MV-4-11 (cell line): ENCODE measurements at places on chromosomes 13 and 19.

GRCh38 chr19:23378948-23379347 is 16.3 kb downstream of the ZNF91 start:
- DNase-seq: no peak

- DNase-seq: peak; percentile 17
Measured at GRCh38 chr13:110524541-110525257, 36.8 kb downstream of the RAB20 start.

- no peak for DNase-seq
Measured at GRCh38 chr13:99859178-99860177, 112.1 kb downstream of the ZIC5 start.

- no peak for DNase-seq
Measured at GRCh38 chr19:37079238-37079637, 1.0 kb downstream of the ZNF420 start.

GRCh38 chr19:44671400-44671799 is at the start of gene CEACAM19:
Gene CEACAM19, plus strand, starts transcription at chr19:44671482. Its CDS starts 450 bp downstream, at chr19:44671932.
- no peak for DNase-seq

GRCh38 chr13:111969551-111970135 is 97.3 kb upstream of the SOX1 start:
- no peak for DNase-seq

DNA sequence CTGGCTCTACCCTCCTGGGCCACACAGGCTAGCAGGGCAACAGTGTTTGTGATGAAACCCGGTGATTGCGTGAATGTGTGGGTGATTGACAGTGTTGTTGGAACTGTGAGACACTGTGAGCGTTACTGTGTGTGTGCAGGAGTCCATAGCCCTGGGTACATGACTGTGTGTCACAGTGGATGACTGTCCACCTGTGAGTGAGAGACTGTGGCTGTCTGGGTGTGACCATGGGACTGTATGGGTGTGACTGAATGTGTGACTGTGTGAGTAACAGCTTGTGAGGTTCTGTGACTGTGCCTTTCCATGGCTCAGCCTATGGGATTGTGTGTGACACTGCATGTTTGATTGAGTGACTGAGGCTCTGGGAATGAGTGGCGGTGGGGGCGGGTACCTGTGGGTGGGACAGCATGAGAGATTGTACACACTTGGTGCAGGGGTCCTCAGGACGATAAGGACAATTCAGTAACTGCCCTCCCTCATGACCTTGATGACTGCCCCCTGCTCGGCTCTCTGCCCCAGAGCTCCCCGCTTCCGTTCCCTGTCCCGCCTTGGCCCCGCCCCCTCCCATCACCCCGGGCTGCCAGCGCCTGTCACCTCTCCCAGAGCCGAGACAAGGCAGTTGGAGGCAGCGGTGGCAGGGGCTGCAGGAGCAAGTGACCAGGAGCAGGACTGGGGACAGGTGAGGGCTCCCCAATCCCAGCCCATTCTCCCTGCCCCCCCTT is at the start of gene GIPR:
TSS of gene GIPR (plus strand) at position 602 of the 722 bp plus-strand sequence. CDS start 1,300 bp downstream, outside the sequence.
- DNase-seq: peak; percentile 74

DNA sequence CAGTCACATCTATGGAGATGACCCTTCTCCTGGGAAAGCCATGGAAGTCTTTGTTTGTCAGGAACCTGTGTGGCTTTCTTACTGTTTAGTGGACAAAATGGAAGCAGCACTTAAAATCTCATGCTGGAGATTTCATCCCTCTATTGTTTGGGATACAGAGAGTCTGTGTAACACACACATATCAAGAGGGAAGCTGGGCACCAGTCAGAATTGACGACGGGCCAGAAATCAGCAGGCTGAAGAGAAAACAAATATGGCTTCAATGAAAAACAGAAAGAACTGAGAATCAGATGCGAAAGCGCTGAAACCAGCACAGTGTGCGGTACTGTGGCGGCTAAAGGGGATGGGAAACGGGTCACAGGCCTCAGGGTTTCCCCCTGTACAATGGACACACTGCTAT is 72.2 kb upstream of the WASF3 start:
- no peak for DNase-seq

DNA sequence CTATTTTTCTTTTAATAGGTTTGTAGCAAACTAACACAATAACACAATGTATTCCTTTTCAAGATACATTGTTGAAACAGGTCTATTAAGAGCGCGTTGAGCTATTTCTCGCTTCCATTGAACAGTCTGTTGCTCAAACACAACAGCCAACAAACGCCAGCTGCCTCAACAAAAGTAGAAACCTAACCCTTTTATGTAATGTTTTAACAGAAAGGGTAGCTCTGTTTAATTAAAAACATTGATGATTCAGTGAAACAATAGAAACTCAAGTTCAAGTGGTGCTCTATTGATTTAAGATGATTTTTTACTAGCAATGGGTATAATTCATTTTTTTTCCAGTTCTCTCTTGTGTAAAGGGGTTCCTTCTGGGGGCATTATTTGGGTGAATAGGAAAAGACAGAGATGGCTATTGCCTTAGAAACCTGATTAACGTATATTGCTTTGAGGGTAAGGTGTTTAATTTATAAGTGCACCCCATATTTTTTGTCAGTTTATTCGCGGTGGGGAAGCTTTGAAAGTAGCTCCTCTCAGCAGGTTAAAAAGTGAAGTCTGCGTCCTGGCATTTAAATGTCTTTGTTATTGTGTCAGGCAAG is 14.9 kb downstream of the ZIC2 start:
- no peak for DNase-seq

GRCh38 chr13:93878675-93879074 is 600.8 kb downstream of the DCT start:
- DNase-seq: no peak

DNA sequence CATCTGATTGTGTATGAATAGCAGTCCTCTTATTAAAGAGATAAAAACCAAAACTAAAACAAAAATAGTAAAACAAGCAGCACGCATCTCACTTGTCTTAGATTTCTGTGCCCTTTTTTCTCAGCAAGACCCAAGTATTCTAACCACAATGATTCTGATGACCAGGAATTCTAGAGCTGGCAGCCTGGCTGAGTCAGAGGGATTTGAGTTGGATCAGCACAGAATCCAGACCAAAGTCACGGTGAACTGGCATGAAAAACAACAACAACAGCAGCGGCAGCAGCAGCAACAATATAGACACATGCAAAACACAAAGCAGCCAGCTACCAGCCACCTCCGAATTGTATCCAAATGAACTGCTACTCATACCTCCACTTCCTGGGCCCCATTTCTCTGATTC is 360.5 kb downstream of the KCNRG start:
- no peak for DNase-seq

- no peak for DNase-seq
Measured at GRCh38 chr13:99370481-99371275, 63.5 kb upstream of the GPR183 start.

- no peak for DNase-seq
Measured at GRCh38 chr13:83853771-83854170, 28.5 kb downstream of the SLITRK1 start.

DNA sequence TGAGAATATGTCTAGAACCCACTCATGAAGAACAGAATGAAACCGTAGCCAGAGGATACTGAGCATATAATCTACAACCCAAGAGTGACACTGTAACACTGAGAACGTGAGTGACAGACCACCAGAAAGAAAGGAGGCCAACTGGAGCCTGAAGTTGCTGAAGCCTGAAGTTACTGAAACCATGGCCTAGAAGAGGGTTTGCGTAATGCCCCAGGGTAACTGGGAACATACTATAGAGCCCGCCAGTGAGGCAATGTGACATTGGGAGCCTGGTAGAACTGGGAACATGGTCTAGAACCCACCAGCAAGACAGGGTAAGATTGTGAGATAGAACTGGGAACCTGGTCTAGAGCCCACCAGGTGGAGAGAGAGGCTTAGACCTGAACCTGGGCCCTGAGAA is 15.5 kb upstream of the TNFSF14 start:
- DNase-seq: peak; percentile 29

DNA sequence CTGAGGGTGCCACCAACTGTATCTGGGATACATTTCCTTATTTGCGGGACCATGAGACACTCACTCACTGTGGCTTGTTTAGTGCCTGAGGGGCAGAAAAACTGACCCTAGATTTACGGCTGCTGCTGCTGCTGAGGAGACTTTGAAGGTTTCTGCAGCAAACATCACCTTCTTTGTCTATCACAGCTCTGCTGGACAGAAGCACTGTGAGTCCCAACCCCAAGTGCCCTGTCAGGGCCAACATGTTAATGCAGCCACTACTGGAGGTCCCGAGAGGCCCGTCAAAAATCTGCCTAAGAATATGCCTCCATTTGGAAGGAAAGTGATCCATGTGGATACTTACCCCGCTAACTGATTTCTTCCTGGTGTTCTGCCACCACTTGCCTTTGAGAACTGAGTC is 37.3 kb upstream of the UBL3 start:
- DNase-seq: no peak

GRCh38 chr19:29880498-29881081 is 61.4 kb upstream of the URI1 start:
- no peak for DNase-seq

DNA sequence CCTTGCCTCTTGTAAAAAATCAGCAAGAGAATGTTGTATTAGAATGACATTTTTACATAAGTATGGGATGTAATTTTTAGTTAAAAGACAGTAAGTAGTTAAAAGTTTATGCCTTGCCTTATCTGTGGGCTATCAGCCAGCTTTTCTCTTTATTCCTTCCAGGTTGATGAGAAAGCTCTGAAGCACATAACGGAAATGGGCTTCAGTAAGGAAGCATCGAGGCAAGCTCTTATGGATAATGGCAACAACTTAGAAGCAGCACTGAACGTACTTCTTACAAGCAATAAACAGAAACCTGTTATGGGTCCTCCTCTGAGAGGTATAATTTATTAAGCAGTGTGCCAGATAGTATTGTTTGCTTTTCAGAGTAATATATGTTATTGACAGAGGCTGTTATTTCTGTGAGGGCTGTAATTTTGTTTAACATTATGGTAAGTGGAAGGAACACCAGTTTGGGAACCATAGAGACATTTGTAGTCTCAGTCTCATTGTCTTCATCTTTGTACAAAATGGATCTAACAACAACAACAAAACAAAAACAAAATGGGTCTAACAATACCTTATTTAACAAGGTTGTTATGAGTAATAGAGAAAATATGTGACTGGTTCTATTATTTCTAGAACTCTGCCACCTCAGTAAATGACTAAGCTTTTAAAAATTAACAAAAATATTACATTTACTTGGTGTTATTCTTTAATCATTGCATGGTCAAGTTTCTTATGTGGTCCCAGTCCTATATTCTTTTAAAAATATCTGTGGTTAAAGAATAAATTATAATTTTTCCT is 112.8 kb downstream of the TDRD3 start:
- DNase-seq: no peak

- DNase-seq: no peak
Measured at GRCh38 chr19:17720440-17720839, 1.2 kb downstream of the MAP1S start.

- DNase-seq: no peak
Measured at GRCh38 chr13:38674208-38674607, 12.7 kb upstream of the FREM2 start.

GRCh38 chr19:53057904-53058580 is 13.5 kb downstream of the ERVV-2 start:
- DNase-seq: no peak

- DNase-seq: peak; percentile 40
Measured at GRCh38 chr13:50292081-50292480, 276.8 kb downstream of the KCNRG start.

GRCh38 chr13:51451134-51451466 is 1.7 kb downstream of the INTS6 start:
- DNase-seq: no peak

GRCh38 chr13:51286135-51287002 is 53.1 kb upstream of the SERPINE3 start:
- peak; percentile 54 for DNase-seq

DNA sequence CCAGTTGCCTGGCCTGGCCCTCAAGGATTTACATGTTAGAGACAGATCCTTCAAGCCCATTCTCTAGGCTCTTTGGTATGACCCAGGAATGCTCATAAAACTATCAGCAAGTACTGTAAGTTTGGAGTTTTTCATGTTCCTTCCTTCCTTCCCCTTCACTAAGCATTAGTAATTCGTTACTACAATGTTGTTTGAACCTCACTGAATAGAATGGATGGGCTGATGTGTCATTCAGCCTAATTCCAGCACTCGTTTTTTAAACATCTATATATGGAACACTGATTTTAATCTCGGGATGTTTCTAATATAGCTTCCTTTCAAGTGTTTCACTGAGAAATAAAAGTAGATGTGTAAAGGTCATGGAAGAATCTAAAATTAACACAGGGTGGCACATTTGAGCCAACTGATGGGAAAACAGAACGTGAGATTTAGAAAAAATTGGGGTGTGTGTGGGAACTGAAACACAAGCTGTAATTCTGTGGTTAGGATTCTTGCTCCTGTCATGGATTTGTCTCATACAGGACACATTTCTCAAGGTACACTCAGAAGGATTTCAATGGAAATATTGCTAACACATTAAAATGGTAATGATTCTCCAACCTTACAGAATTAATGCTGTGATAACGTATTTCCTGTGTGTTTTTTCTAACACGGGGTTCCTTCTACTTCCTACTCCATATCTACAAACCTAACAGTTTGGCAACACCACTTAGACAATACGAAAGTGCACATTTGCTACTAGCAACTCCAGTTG is 93.4 kb downstream of the FLT1 start:
- peak; percentile 82 for DNase-seq

GRCh38 chr13:41917641-41918040 is 43.3 kb downstream of the VWA8 start:
- peak; percentile 16 for DNase-seq

GRCh38 chr13:68261105-68261504 is 1031.0 kb upstream of the PCDH9 start:
- no peak for DNase-seq

- DNase-seq: no peak
Measured at GRCh38 chr13:98307463-98308085, 130.5 kb upstream of the RNF113B start.

DNA sequence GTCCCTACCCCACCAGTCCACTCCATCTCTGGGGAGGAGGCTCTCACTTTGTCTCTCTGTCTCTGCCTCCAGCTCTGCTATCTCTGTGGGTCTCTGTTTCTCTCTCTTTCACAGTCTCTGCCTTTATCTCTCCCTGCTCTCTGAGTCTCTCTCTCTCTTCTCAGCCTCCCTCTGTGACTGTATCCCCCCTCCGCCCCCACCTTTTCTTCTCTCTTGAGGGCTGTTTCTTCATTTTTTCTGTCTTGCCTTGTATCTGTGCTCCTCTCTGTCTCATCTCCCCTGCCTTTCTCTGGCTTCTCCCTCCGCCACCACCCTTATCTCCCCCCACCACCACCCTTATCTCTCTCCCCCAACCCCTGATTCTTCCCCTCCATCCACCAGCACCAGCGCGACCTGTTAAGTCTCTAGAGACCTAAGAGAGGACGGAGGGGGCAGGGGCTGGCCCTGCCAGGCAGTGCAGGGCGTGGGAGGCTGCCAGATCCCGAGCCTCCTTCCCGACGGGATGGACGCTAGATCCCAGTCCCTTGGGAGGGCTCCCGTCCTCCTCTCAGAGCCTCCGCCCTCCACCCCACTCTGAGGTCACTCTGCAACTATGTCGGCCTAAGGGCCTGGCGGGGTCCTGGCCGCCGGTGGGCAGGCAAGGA is 1.0 kb downstream of the AXL start:
- DNase-seq: no peak

- no peak for DNase-seq
Measured at GRCh38 chr19:28968721-28969120, 244.2 kb downstream of the UQCRFS1 start.
